ENCODE measurements at places on chromosomes 12 and 14.

DNA sequence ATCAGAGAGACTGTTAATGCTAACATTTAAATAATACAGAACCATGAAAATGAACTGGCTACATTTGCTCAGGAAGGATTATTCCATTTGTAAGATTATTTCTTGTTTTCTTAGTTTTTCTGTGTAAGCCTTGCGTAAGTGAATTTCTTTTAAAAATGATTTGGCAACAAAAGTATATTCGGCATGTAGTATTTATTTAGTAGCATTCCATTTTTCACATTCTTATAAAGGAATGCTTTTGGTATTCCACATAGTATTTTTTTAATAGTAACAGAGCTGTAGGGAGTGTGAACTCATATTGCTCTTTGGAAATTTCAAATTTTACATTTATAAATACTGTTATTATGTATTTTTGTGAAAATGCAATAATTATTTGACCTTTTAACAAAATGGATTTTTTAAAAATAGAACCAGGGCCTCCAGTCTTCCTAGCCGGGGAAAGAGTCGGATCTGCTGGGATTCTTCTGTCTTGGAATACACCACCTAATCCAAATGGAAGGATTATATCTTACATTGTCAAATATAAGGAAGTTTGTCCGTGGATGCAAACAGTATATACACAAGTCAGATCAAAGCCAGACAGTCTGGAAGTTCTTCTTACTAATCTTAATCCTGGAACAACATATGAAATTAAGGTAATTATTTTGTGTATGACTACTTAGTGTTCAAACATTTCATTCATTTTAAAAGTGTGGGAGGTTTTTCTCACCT, 1.2 kb downstream of the PTPRQ start:
- no peak for DNase-seq

- DNase-seq = no peak
Measured at GRCh38 chr14:35818346-35819115, 7.6 kb upstream of the BRMS1L start.

DNA sequence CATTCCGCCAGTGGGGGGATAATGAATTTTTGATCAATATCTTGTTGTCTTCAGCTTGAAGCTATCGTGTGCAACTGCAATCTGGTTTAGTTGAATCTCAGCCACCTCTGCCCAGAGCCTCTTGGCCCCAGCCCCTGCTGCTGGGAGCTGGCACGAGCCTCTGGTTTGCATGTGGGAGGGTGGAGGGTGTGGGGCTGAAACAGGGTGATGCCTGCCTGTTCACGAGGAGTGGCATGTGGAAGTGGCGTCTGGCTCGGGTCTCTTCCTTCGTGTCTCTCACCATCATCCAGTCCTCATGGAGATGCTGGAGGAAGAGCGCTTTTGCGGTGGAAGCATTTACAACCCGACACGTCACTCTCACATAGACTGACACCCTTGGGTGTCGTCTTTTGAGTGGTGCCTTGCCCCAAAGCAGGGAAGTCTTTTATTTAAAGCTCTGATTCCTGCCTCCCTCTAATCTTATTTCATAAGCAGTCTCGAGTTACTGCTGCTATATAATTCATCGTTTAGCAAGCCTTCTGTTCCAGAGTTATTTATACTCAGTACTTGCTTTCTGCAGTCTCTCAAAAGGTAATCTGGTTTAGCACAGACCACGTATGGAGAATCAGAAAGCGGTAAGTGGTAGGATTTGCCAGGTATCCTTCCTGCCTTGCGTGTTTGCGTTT, 64.5 kb downstream of the AACS start:
- DNase-seq = no peak

DNA sequence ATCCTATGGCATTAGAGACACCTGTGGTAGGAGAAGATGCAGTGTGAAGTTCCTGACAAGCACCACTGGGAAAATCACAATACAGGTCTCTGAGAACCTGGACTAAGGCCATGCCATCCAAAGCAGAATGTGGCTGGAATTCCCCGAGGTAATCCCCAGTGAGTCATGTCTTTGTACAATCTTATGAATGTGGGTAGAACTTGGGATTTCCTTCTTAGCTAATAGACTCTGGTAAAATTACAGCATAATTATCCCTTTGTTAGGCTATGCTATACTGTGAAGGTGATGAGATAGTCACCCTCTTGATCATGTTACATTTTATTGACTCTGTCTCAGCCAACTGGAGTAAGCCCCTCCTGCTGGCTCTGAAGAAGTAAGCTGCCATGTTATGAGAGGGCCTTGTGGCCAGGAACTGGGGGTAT, 224.3 kb upstream of the DCN start:
- no peak for DNase-seq
